CD4-positive, CD25-positive, alpha-beta regulatory T cell (primary cell): ENCODE measurements at places on chromosomes 12 and 14.

DNA sequence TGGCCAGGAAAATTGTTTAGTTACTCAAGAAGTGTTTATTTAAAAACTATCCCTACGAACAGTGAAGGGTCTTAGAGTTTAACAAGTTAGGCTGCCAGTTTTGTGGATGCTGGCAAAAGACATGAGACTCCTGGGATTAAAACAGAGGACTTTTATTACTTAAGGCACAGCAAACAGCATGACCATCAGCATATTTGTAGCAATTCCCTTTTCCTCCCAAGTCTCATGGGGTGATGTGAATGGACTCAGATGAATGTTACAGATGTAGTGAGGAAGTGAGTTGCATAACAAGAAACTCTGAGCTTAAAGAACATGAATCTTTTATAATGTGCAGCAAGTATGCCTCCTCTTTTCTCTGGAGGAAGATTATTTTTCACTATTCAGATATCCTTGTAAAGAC lies 695.8 kb downstream of the RPS29 start:
- no peak for DNase-seq

- DNase-seq: no peak
Observed at GRCh38 chr14:63308723-63309317, 9.9 kb downstream of the GPHB5 start.

DNA sequence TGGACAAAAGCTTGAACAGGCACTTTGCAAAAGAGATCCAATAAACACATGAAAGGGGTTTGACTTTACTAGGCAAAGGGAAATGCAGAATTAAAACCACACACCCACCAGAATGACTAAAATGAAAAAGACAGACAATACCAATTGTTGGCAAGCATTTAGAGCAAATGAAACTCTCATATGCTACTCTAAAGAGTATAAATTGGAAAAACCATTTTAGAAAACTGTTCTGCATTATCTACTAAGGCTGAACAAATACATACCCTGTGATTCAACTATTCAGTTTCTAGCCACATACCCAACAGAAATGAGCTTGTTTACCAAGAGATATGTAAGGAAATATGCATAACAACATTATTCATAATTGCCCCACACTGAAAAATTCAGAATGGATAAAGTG lies 8.5 kb upstream of the IL22 start:
- no peak for DNase-seq

- DNase-seq: no peak
Observed at GRCh38 chr12:131733874-131734273, 23.0 kb downstream of the SFSWAP start.

DNA sequence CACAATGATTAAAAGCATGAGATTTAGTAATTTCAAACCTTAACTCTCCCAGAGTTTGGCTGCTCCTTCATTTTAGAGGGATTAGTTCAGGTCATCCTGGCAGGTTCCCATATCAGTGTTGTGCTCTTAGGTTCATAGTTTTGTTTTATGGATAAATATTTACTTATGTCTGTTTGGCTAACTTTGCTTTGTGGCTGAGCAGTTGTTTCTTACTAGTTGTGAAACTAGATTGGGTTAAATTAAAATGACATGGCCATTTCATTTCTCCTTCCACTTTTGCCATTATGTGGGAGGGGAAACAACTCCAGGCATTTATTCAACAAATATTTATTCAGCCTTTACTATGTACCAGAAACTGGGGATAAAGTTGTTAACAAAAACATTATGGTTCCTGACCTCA lies 158.8 kb downstream of the TMTC3 start:
- DNase-seq: no peak

- DNase-seq: no peak
Observed at GRCh38 chr14:55914771-55915170, 203.4 kb upstream of the PELI2 start.

- DNase-seq: no peak
Observed at GRCh38 chr12:107242189-107242588, 148.8 kb upstream of the CRY1 start.
